ENCODE measurements at places on chromosomes 1 and 21.

DNA sequence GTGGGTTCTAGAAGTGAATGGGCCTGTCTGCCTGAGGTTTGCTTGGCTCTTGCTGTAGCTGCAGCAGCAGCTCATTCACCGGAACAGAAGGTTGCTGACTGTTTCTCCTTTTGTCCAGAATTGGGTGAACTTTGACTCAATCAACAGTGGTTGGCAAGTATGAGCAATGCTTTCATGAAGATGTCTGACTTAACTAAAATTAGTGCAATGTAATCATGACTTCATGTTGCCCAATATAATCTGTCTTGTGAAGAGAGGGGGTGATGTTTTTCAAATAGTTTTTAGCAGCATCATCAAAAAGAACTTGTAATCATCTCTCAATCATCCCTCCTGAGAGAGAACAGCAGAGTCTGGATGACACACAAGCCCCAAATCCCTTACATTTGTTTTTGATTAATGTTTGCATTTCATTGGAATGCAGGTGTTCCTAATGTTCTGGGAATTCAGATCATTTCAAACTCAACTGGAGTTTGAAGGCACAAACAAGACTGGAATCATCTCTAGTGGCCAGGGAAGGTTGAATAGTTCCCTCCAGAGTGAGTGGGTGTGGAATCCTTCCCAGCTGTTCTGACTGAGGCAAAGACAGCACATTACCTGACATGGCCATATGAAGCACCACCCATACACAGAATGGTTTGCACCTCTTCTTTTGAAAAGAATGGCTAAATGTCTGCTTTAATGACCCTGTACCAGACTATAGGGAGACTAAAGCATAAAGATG, 82.9 kb downstream of the HLX start:
- no peak for DNase-seq

DNA sequence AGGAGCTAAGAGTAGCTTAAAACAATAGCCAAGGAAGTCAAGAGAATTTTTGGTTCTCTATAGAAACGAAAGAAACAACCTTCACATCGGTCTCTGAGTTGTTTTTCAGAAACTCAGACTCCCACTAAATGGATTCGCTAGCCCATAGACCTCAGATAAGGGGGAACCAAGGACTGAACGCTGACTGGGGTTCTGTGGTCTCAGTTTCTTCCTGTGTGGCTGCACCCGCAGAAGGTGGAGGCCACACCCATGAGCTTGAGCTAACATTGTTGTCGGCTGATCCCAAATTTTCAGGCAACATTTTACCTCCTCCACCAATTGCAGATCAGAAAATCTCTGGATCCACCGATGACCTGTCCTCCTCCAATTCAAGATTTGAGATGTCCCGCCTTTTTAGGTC, 456.1 kb downstream of the AJAP1 start:
- no peak for DNase-seq

DNA sequence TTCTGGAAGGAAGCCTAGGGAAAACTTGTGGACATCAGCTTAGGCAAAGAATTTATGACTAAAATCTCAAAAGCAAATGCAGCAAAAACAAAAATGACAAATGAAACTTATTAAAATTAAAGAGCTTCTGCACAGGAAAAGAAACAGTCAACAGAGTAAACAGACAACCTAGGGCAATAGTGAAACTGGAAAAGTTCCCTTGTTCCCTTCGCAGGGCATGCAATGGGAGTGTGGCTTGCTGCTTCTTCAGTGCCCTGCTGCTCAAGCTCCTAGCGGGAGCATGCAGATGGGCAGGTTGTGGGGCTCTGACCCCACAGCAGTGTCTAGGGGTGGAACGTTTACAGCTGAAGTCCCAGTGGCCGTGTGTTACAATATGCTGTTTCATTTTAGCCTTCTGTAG, 1797.4 kb downstream of the NCAM2 start:
- DNase-seq: no peak

DNA sequence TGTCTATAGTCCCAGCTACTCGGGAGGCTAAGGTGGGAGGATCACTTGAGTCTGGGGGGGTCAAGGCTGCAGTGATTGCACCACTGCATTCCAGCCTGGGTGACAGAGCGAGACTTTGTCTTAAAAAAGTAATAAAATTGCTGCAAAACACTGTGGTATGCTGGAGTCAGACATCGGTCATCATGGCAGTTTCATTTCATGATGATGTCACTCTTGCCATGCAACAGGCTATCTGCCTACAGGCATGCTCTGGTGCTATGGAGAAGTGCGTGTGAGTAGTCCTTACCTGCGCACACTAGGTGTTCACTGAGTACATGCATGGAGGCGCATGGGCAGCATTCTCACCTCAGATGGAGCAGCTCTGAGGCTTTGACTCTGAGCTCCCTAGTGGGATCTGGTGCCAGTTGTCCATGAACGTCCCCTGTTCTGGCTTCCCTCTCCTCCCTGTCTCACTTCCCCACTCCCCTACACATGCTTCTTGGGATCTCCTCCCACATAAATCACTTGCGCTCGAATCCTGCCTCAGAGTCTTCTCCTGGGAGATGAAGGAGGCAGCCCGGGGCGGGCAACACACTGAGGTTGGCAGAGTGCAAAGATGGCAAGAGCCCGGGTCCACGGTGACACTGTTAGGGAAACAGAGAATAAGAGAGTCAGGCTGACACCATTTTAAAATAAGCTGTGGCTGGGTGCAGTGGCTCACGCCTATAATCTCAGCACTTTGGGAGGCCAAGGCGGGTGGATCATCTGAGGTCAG, 10.4 kb upstream of the CELA3B start:
- DNase-seq: no peak

- no peak for DNase-seq
These were observed 34.3 kb upstream of the EDEM3 start for GRCh38 chr1:184788970-184789369.

DNA sequence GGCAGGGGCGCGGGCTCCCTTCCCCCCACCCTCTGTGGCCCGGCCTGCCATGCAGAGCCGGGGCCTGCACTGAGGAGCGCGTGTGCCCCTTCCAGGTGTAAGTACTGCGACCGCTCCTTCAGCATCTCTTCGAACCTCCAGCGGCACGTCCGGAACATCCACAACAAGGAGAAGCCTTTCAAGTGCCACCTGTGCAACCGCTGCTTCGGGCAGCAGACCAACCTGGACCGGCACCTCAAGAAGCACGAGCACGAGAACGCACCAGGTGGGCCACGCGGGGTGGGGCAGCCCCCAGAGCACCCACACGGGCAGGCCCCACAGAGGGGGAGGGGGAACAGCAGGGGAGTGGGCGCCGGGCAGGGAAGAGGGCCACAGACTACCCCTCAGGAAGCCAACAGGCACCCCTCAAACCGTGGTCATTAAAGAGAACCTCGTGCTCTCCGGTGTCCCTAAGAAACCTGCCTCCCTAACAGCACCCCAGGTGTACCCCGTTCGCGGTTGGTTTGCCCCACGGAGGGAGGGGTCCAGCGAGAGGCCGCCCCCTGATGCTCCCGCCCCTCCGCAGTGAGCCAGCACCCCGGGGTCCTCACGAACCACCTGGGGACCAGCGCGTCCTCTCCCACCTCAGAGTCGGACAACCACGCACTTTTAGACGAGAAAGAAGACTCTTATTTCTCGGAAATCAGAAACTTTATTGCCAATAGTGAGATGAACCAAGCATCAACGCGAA, 28.8 kb upstream of the ARHGEF16 start:
- no peak for DNase-seq

GRCh38 chr1:162372159-162373071, 4.2 kb downstream of the SPATA46 start:
- no peak for DNase-seq

DNA sequence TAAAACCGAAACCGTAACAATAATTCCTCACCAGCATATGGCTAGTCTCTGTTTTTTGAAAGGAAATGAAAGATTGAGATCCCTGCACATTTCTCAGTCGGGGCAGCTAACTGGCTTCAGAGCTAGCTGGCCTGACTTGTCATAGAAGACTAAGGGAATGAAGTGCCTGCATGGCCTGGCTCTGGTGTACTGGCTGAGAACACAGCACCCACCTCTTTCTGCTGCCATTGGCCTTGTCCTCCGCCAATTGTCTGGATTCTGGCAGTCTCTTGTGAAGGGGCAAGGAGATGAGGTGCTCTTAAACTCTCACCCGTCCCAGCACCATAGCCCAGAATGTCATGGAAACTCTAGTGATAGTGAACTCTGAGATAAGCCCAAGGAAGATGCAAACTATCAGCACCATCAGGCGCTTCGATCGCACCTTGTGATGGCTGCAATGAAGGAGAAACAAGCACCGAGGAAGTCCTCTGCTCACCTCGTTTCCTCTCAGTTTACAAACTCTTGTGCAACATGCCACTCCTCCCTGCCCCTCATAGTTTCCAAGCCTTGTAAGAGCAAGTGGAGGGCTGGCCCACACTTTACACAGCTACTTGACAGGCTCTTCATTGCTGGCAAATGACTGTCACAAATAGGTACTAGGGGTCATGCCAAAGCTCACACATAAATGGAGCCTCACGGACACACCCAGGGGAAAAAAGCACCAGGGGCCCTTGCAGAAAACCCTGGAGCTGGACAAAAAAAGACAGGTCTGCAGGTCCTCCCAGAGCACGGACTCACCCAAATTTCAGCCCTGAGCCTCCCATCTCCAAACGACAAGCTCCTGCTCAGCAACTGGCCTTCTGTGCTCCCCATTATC, 16.4 kb downstream of the INPP5B start:
- no peak for DNase-seq

DNA sequence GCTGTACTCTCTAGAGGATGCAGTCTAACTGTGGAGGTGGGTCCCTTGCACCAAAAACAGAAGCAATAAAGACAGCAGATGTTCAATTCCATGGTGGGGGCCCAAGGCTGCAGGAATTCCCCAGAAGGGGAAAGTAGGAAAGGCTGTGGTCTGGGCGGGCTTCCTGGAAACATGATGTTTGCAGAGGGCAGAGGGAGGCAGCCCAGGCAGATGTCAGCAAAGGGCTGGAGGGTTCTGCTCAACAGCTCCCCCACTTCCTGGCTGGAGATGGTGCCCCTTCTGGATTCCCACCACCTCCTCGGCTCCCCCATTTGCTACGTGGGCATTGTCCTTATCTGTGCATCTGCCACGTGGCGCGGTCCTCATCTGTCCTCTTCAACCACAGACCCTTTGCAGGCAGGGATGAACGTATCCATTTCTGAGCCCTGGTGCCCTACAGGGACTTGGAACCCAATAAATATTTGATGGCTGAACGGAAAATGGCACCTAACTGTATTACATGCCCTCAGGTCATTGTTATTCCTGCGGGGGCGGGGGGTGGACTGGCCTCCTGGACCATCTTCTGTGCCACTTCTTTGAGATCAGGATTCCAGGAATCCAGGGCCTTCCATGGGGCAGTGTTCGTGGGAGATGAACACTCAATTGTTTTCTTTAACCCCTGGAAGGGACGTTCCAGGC, 8.4 kb upstream of the GUCA2B start:
- DNase-seq: no peak

GRCh38 chr1:42189931-42190853, 25.6 kb upstream of the GUCA2A start:
- no peak for DNase-seq

DNA sequence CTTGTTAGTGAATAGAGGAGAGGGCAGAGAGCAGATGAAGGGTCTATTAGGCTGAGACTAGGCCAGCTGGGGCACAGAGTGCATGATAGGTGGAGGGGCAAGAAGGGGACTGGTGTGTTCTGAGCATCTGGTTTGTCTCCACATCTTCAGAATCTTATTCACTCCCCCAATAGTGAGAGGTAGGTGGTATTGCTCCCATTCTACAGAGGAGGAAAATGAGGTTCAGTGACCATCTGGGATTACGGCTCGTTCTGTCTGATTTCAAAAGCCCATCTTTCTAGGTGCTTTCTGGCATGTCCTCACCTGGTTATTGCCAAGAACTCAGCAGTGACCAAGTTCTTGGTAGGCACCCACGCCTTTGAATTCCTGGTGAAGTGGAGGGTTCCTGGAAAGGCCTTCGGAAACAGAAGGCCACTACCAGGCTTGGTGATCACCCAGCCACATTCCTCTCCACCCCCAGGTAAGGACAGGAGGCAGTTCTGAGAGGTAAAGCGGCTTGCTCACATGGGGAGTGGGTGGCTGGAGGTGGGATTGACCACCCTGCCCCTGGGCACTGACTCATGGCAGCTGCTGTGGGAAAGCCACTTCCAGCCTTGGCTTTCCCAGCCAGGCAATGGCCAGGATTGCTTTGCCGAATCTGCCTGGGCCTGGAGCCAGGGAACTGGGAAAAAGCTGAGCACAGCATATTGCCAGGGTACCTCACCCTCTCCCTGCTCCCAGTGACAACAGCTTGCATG, 18.8 kb upstream of the CITED4 start:
- DNase-seq: no peak

- DNase-seq: no peak
These were observed 49.8 kb downstream of the DHX9 start for GRCh38 chr1:182888736-182889531.

DNA sequence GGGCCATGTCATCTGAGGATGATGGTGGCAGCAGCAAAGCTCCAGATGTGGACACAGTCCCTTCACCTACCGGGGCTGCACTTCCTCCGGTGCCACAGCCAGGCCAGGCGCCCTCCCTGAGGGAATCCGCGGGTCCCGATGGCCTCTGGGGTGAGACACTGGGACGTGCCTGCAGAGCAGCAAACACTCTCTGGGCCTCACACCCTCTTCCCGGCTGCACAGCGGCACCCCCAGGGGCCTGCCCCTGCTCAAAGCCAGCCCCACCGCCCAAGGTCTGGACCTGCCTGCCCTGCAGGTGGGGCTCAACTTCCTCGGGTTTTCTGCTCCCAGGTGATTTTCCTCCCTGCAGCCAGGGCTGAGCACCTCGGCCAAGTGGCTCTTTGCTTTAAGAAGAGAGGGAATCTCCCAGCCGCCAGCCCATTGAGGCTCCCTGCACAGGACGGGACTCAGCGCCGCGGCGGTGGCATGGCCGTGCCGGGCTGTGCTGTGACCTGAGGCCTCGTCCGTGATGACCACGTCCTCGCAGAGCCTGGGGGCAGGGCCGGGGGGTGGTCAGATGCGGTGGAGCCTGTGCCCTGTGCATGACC, 21.3 kb upstream of the COL18A1 start:
- DNase-seq: no peak

- no peak for DNase-seq
These were observed 122.6 kb downstream of the KCNJ6 start for GRCh38 chr21:37793660-37794059.

GRCh38 chr1:95369985-95370690, 136.1 kb downstream of the RWDD3 start:
- no peak for DNase-seq
